ENCODE measurements at places on chromosomes 7 and 10. TPM values are rescaled to one million over a fixed set of nuclear protein-coding genes. Genes with fewer than 3 reads are reported as not detected.
A peak's percentile ranks its signal among the peaks of the same experiment; 100 is the strongest.

GRCh38 chr7:24665564-24666294, 91.5 kb downstream of the GSDME start:
- peak; percentile 31 for DNase-seq

DNA sequence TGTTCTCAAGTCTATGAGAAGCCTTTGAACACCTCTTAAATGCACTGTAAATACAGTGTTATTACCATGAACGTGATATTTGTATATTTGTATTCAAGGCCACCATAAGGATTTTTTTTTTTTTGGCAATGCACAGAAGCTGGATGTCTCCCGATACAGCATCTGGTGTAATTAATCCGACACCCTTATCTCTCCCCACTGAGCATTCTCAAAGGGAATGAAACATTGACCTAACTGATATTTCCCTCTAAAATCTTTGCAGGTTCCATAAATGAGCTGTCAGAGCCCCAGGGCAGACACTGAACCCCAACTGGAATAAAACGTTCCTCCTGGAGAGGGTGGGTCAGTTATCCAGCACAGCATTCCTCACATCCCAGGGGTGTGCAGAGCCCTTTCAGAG, 316.6 kb downstream of the PAXIP1 start:
- DNase-seq, result no peak

- DNase-seq, result no peak
Measured at GRCh38 chr7:128361411-128362379, at the start of gene PRRT4. TSS of gene PRRT4 (minus strand) at chr7:128361690.

DNA sequence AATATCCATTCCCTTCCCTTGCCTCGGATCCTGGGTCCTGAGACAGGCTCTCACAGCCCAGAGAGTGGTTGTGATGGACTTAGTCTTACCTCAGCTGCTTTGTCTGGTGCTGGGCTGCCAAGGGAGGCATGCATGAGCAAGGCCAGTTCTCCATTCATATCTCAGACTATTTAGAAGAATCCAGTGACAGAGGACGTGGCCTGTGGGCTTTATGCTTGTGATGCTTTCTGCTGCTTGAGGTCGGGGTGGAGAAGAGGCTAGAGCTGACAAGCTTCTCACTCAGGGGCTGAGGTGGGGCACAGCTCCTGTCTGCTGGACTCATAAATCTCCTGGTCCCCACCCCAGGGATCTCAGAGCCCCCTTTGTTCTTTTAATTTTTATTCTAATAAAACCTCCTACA, 66.8 kb downstream of the DNAJC12 start:
- DNase-seq, result no peak

- DNase-seq, result no peak
Measured at GRCh38 chr7:139772873-139773272, 4.9 kb downstream of the HIPK2 start.

DNA sequence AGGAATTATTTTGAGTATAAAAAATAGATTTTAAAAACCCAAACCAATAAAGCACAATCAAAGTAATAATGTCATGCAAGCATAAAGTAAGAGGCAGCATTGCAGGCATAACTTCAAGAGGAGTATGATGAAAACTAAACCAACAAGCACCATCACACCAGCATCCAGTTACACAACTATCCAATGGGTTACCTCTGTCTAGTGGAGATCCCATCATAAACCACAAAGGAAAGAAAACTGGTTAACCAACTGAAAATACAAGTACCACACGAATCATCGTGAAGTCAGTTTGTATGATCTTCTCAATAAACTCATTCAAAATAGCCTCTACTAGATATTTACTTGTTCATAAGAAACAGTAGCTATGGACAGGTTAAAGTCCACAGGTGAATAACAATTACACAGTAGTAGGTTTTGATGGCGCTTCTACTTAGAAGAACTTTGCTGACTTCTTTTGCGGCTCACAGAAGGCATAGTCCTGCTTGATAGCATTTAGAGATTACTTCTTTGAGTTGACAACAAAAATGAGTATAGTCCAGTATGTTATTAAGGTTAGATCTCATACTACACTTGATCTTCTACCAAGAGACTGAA, 116.6 kb downstream of the MICU1 start:
- no peak for DNase-seq

GRCh38 chr7:117010375-117011133, 57.3 kb downstream of the ST7 start:
- DNase-seq, result no peak

DNA sequence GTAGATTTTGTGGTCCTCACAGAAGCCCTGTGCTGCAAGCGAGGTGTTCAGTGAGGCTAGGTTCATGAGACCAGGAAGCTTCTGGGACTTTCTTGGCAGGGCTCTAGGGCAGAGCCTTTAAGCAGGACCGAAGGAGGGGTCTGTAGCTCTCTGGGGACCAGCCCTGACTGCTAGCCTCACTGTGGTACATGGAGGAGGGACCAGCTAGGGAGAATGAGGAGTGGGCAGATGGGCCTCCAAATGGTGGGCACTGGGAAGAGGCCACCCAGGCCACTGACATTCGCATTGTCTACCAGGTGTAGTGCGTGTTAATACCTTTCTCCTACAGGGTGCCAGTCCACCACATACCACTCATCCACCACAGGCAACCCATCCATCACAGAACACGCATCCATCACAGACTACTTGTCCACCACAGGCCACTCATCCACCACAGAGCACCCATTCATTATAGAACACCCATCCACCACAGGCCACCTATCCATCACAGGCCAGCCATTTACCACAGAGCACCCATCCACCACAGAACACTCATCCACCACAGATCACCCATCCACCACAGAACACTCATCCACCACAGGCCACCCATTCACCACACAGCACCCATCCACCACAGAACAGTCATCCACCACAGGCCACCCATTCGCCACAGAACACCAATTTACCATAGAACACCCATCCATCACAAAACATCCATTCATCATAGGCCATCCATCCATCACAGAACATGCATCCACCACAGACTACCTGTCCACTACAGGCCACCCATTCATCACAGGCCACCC, 31.6 kb upstream of the ZNF488 start:
- DNase-seq, result no peak

GRCh38 chr10:101087376-101087775, 25.6 kb downstream of the KAZALD1 start:
- DNase-seq, result no peak

DNA sequence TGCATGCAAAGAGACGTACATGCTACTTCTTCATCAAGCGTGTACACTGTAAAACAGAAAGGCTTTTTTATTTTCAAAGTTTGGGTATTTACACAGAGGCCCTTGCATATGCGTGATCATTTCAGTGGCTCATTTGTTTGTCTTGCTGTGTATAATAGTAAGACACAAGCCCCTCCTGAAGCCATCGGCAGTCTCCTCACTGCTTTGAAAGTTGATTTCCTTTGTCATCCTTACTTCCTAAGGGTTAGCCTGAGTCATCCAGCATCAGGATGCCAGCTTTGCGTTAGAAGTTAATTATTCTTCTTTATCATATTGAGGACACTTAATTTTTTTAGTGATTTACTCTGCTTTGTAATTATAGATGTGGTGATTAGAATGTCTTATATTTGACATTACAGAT, 72.5 kb upstream of the CTBP2 start:
- DNase-seq, result no peak

DNA sequence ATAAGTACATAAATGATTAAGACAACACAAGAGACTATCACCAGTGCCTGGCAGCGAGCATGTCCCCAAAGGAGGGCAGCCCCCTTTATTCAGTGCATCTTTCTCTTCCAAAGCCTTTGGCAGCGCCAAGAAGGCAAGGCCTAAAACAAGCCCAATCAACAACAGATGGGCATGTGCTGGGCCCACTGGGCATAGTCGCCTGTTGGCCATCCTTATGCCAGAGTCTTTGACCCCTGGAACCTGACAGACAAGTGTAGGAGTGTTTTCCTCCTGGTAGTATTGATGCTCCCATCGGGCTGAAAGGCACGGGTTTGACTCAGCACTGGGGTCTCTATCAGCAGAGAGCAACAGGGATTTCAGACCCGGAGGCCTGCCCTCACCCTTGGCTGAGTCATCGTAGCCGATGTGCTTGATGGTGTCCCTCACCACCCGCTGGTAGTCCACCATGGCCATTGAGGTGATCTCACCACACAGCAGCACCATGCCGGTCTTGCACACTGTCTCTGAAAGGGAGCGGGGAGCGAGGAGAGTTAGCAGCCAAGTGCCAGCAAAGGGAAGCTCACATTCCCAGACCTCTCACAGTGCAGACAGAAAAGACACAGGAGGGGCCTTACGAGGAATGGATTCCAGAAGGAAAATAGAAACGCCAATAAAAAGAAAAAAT, 5.8 kb downstream of the MAT1A start:
- DNase-seq, result no peak

Gene MACC1
- 0.04 TPM for polyA plus RNA-seq

Gene PDE6C
- polyA plus RNA-seq, result 0.58 TPM

Gene PDK4
- polyA plus RNA-seq, result 12.9 TPM

Data from forelimb muscle (tissue), 1 donor.